ENCODE measurements at places on chromosomes 5 and 9.

GRCh38 chr9:33780276-33780675 lies 15.1 kb upstream of the PRSS3 start:
- DNase-seq = no peak

DNA sequence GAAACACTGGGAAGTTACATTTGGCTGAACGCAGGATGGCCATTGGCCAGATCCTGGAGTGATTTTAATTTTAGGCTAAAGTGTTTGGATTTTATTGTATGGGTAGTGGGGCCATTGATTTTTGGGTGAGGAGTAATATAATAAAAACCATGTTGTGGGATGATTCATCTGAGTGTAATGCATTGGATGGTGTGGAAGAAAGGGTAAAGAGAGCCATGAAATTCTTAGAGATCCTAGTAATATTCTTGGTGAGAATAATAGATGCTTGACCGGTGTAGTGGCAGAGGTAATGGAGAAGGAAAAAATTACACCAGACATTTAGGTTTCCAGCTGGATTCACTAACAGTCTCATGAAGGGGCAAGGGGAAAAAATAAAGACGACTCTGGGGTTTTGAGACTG lies 158.1 kb downstream of the NPR3 start:
- no peak for DNase-seq

DNA sequence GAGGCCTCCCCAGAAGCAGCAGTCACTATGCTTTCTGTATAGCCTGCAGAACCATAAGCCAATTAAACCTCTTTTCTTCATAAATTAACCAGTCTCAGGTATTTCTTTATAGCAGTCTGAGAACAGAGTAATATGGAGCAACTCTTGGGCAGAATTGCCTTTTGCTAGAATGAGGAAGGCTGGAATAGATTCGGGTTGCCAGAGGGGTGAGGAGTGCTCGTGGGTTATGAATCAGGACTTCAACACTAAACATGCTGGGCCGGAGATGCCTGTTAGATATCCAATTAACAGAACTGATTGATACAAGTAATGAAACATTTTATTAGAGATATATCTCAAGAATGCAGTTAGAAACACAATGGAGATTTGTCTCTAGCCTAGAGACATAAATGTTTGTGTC lies 140.9 kb upstream of the MAP3K1 start:
- no peak for DNase-seq

- DNase-seq = no peak
Measured at GRCh38 chr9:101229606-101230005, 155.2 kb downstream of the BAAT start.

GRCh38 chr5:137604348-137605095 lies 105.4 kb upstream of the SPOCK1 start:
- DNase-seq = no peak

DNA sequence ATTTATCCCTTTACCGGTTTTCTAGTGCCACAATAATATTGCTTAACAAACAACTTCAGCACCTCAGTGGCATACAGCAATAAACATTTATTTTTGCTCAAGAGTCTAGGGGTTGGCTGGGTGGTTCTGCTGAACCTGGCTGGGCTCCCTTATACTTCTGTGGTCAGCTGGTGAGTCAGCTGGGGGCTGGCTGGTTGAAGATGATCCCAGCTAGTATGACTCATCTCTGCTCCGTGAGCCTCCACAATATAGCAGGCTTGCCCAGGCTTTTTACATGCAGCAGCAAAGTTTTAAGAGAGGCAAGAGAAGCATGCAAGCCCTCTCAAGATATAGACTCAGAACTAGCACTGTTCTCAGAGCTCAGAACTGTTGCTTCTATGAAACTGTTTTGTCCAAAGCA lies 523.5 kb upstream of the CLINT1 start:
- DNase-seq = peak; percentile 19

DNA sequence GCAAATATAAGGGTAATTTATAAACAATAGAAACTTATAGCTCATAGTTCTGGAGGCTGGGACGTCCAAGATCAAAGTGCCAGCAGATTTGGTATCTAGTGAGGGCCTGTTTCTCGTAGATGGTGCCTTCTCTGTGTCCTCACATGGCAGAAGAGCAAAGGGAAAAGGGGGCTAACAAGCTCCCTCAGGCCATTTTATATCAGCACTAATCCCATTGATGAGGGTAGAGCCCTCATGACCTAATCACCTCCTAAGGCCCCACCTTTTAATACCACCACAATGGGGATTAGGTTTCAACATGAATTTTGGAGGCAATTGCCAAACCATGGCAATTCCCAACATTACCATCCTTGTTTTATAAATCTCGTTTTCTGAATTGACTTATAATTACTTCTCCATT lies 259.8 kb downstream of the ARRDC3 start:
- no peak for DNase-seq

GRCh38 chr5:6774721-6775204 lies 61.5 kb downstream of the TENT4A start:
- DNase-seq = no peak

- no peak for DNase-seq
Measured at GRCh38 chr9:75188756-75189155, 100.4 kb downstream of the OSTF1 start.

GRCh38 chr5:67246546-67247268 lies 50.1 kb upstream of the CD180 start:
- peak; percentile 41 for DNase-seq

- DNase-seq = no peak
Measured at GRCh38 chr5:81165493-81166119, 67.5 kb upstream of the CKMT2 start.

DNA sequence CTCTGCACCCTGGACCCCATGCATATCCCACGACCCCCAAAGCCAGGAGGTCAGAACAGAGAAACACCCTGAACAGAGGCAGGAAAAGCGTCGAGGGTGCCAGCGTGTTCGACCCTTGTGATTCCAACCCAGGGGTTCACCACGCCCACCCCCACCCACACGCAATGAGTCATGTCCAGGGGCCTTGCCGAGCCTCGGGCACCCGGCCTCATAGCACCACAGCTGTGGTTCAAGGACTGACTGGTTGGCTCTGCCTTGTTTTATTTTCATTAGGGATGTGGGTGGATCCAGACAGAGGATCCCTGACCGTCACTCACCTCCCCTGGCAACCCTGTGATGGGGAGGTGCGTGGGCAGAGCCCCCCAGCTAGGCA lies 9.5 kb upstream of the QSOX2 start:
- no peak for DNase-seq

DNA sequence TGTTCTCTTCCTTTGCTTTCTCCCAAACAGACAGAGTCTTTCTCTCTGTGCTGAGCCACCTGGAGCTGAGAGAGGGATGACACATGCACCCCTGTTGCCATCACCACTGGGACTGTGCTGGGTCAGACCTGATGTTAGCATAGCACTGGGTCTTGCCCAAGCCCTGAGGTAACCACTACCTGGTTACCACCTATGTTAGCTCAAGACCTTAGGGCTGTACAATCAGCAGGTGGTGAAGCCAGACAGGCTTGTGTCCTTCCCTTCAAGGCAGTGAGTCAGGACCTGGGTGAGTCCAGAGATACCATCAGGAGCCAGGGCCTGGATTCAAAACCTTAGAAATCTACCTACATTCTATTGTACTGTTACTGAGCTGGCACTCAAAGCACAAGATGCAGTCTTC lies 32.1 kb downstream of the FST start:
- no peak for DNase-seq

- DNase-seq = no peak
Measured at GRCh38 chr9:86175743-86176456, 76.5 kb upstream of the GOLM1 start.

- no peak for DNase-seq
Measured at GRCh38 chr9:116465576-116466270, 221.4 kb upstream of the TRIM32 start.

DNA sequence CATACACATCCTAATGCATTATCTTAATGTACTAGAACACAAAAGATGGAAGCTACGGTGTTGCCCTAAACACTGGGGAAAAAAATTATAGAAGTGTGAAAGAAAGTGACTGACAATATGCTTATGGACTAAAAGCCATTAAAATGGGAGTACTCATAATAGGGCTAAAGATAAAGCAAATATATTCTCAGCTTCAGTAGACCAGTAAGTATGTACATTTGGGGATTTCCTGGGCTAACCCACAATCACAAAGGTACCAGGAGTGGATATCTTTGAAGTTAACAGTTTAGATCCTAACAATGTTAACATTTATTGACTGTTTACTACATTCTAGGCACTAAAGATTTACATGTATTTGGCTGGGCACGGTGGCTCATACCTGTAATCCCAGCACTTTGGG lies 36.9 kb downstream of the PTGER4 start:
- DNase-seq = no peak

GRCh38 chr5:160702934-160703333 lies 149.1 kb downstream of the ATP10B start:
- no peak for DNase-seq

DNA sequence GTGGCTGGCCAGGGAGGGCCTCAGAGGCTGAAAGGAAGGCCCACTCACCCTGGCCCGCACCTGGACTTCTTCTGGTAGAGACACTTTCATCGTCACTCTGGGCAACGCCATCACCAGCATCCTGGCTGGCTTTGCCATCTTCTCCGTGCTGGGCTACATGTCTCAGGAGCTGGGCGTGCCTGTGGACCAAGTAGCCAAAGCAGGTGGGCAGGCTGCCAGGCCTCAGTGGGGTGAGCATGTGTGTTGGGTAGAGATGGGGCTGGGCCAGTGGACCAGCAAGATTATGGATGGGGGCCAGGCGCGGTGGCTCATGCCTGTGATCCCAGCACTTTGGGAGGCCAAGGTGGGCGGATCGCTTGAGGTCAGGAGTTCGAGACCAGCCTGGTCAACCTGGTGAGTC lies 12.6 kb downstream of the SLC6A7 start:
- no peak for DNase-seq

GRCh38 chr5:174189654-174190541 lies 144.4 kb downstream of the NSG2 start:
- no peak for DNase-seq

DNA sequence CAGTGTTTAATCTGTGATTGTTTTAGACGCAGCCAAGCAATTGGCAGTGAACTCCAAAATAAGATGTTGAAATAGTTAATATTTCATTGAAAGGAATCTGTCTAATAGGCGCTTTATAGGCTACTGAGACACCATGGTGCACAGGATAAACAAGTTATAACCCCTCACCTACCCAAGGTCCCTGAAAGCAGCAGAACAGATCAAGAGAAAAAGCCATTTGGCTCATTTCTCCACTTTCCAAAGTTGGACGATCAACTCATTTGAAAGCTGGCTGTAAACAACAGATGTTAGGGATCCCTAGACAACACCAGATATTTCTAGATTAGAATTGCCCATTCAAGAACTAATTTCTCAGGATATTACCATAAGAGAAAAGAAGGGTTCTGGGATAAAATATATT lies 4.9 kb downstream of the PUM3 start:
- DNase-seq = no peak

GRCh38 chr5:170303549-170303948 lies 6.0 kb upstream of the LCP2 start:
- no peak for DNase-seq

GRCh38 chr9:104810421-104811339 lies 46.8 kb downstream of the NIPSNAP3B start:
- no peak for DNase-seq

DNA sequence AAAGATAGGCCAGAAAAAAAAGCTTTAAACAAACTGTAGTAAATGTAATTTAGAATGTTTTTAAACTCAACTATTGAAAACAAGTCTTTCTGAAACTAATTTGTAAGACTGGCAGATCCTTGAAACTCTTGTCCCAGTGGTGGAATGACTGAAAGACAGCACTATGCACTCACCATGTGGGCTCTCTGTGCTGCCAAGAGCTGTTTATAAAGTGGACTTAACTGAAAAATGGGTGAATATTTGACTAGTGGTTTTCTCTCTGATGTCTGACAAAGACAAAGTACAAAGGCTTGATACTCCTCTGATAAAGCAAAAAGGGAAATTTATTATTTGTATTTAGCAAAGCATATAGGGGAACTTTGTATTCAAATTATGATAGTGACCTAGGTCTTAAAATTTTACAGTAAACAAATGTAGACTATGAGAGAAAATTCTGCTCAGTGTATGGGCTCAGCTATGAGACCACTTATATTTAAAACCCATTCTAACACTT lies 635.4 kb downstream of the NR2F1-AS1 start:
- DNase-seq = no peak

GRCh38 chr9:122225312-122226141 lies 3.2 kb downstream of the LHX6 start:
- DNase-seq = no peak

DNA sequence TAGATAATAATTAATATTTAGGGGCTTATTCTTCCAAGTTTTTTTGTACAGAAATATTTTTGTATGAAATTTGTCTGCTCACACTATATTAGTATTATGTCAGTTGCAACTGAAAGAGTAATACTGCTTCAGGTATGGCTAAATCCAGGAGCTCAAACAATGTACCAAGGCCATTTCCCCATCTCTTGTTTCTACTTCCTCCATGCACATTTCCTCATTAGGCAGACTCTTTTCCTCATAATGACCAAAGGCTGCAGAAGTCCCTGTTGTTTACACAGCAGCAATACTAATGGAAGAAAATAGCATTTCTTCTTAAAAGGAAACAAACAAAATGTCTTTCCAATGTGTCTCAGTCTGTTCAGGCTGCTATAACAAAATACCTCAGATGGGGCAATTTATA lies 9.2 kb upstream of the OTULINL start:
- DNase-seq = no peak

- DNase-seq = no peak
Measured at GRCh38 chr9:82410866-82411265, 422.3 kb downstream of the SPATA31D1 start.

DNA sequence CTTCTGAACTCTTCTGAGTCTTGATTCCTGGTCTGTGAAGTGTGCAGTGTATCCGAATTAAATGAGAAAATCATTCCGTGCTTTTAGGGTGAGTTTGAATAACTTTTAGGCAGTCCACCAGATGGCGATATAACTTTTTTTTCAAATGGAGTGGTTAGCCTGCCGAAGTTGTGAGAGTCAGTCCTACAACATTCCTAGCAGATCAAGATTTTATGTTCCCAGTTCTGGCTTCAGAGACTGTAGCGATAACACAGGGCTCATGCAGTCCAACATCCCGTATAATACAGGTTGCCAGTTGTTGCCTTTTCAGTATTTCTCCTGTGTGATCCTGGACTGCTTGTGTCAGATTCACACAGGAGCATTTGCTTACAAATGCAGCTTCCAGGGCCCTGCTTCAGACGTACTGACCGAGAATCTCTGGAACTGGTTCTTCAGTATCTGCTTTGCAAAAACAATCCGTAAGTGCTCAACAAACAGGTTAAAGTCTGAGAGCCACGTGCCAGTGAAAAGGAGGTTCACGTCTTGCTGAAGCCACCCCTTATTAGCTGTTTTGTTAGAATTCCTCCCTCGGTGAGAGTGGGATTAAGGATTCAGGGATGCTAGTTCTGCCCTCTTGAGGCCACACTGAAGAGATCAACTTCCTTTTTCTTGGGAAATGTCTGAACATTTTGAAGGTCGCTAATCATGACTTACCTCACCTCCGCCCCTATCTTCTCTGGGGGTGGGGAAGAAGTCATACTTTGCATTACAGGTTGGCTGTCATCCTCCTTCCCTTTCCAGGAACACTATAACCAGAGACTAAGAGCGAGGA lies 22.8 kb downstream of the SMIM3 start:
- peak; percentile 7 for DNase-seq

DNA sequence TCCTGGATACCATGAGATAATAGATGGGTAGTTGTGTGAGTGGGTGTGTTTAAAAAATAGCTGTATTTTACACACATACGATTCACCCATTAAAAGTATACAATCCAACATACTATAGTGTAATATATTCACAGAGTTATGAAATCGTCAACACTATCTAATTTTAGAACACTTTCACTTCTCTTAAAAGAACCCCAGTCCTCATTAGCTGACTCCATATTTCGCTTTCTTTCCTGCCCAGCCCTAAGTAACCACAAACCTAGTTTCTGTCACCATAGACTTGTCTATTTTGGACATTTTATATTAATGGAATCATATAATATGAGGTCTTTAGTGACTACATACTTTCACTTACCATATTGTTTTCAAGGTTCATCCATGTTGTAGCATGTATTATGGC lies 63.8 kb upstream of the S1PR3 start:
- DNase-seq = no peak
